Non-pigmented ciliary epithelial cell (primary cell): ENCODE measurements at places on chromosomes 11 and 22.

DNA sequence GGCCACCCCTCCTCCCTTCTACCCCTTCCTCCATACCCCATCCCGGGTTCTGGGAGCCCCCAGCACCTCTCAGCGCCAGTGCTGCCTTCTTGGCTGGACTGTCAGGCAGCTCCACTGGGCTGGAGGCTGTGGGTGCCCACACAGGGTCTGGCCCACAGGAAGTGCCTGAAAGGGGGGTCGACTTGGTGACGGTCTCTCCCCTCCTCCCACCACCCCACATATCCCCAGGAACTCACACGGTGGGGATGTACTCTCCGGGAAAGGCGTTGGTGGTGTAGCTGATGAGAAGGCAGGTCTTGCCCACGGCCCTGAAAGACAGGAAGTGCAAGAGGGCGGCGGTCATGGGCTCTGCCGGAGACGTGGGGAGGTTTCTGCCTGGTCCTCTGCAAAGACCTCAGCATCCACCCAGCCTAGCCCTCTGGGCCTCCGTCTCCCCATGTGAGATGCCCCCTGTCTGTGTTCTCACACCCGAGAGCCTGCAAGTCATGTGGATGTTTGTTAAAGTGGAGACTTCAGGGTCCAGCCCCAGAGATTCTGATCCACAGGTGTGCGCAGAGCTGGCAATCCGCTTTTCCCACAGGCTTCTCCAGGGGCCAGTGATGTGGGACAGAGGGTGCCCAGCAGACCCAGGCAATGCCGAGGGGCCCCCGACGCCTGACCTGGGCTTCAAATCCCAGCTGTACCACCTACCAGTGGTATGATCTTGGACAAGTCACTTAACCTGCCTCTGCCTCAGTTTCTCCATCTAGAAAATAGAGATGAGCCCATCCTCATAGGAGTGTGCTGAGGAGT, 2.5 kb downstream of the RAC2 start:
- DNase-seq, result no peak

DNA sequence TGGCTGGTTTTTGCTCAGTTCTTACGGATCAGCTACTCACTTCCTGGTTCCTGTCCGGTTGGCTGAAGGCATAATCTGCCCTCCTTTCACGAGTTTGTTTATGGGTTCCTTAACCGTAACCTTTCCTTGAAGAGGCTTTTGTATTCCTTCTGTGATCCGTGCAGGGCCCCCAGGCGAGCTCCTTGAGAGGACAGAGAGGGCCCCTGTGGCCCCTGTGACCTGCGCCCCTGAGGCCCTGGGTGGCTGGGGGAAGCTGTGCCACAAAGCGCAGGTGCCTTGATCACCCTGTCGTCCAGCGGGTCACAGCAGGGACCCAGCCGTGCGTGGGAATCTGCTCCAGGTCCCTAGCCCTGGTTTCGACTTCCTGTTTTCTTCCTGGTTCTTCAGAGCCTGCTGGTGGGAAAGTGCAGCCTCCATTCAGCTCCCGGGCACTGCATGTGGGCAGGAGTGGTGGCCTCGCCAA, 27.8 kb upstream of the FADD start:
- no peak for DNase-seq

DNA sequence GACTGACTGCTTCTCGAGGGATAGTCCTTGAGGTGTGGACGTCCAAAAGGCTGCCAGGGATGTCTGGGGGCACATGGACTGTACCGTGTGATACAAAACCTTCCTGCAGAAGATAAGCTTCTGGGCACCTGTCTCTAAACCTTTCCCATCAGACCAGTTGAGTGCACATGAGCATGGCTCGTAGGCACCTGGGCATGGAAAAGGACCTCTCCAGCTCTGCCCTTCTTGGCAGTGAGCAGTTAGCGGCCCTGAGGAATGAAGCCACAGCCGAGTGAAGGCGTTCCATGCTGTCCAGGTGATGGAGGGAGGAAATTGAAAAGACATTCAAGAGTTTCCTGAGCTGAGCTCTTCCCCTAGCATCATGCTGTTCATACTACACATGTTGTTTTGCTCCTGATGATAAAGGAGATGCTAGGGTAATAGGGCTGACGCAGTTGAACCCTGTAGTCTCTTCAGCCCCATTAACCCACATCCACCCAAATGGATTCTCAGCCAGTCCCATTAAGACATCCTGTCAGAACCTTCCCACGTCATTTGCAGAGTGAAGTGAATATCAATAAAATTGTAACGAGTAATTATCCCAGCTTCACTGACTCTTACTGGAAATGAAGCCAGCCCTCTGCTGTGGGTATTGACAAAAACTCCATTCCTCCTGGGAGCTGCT, 138.6 kb downstream of the KIRREL3 start:
- no peak for DNase-seq

DNA sequence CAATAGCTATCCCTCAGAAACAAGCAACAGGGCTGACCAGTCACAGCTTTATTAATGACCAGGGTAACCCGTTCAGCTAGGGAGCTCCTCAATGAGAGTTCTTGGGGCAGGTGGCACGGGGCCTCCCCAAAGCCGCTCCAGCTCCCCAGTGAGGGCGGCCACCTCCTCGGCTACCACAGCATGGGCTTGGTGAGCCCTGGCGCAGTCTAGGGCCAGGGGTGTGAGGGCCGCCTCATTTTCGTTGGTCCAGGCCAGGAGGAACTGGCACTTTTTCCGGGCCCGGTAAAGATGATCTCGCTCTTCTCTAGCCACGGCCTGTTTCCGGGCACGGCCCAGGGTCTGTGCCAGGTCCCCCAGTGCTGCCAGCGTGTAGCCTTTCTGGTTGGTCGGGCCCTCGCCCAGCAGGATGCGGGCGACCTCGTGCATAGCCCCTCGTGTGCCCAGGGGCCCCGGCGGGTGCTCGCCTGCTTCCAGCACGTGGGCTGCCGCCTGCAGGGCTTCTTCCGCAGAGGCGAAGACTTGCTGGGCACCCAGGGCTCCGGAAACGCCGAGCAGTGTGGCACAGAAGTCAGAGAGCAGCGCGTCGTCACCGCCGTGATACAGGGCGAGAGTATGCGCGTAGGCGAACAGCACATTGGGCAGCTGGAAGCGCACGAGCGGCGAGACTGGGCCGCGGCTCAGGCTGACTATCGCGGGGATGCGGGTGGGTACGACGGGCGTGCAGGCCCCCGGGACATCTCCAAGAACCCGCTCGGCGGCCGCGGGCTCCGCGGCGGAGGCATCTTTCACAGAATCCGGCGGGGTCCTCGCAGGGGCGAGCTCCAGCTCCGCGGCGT, 913 bp downstream of the ZNHIT2 start:
- no peak for DNase-seq

DNA sequence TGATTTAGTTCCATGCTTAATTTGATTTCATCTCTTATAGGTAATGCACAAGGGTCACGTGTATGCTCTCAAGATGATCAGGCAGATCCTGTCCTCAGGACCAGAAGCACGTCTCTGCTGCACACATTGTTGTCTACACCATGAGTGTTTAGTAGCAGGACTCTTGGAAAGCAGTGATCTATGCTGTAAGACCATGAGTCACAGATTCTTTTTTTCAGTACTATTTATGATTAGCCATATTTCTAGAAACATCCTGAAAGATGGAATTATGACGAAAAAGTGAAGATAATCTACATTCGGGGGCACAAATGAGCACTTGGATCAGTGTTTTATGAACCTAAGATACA, 29.6 kb downstream of the ZBED4 start:
- DNase-seq, result peak; percentile 10

- no peak for DNase-seq
Measured at GRCh38 chr11:79259800-79260199, 181.0 kb downstream of the TENM4 start.

GRCh38 chr22:35274154-35274871, 17.0 kb downstream of the HMGXB4 start:
- DNase-seq, result no peak

GRCh38 chr11:127493330-127494022, 492.9 kb upstream of the KIRREL3 start:
- DNase-seq, result peak; percentile 1

DNA sequence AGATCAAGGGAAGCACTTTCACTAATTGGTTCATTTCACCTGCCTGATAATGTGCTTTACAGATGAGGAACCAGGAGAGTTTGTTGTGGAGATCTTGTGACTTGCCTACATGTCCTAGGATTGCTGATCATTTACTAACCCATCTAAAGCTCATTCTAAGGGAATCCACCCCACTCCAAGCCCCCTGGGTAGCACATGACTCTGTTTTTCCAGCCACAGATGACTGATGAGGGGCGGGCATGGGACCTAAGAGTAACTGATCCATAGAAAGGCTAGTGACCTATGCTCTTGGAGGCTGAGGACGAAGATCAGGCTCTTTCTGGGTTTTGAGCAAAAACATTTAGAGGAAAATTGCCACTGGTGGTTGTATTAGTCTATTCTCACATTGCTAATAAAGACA, 378.1 kb downstream of the CADM1 start:
- DNase-seq, result no peak

DNA sequence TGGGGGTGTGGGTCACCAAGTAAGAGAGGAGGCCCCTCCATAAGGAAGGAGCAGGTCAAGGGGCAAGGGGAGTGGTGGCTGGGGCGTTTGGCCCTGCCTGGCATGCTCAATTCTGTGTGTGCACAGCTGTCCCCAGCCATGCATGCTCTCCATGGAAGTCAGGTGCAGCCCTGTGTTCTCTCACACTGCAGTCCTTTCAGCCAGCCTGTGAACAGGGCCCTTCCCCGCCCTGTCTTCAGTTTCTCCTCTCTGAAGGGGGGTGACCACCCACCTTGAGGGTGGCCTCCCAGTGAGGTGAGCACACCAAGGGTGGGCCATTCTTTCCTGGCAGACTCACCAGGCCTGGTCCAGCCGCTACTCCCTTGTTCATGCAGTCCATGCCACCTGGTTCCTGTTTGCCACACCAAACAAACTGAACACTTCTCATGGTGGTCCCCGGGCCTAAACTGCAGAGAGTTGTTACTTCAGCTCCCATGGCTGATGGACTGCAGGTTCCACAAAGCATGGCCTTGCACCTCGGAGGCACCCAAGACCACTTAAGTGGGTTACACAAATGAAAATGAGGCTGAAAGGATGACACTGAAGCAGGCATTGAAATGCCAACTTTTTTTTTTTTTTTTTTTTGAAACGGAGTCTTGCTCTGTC, 1.7 kb upstream of the CHCHD10 start:
- no peak for DNase-seq

- no peak for DNase-seq
Measured at GRCh38 chr11:78364128-78364751, 53.4 kb downstream of the GAB2 start.

DNA sequence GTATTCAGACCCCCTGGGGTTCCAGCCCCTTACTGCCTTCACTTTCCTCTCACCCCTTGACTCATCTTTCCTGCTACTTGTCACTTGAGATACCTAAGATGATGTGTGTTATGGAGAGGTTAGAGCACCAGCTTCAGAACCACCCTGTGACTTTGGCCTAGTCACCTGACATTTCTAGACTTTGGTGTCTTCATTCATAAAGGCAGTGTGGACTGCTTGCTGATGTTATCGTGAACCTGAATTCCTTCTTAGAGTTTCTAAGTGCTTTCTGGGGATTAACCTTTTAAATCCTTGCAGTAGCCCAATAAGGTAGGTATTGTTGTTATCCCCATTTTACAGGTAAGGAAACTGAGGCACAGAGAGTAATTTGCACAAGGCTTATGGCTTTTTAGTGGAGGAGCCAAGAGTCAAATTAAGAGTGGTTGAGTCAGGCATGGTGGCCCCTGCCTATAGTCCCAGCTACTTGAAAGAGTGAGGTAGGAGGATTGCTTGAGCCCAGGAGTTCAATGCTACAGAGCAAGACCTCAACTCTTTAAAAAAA, 5.1 kb upstream of the BBS1 start:
- DNase-seq, result no peak

GRCh38 chr22:47060718-47061117, 298.3 kb downstream of the TBC1D22A start:
- DNase-seq, result no peak

DNA sequence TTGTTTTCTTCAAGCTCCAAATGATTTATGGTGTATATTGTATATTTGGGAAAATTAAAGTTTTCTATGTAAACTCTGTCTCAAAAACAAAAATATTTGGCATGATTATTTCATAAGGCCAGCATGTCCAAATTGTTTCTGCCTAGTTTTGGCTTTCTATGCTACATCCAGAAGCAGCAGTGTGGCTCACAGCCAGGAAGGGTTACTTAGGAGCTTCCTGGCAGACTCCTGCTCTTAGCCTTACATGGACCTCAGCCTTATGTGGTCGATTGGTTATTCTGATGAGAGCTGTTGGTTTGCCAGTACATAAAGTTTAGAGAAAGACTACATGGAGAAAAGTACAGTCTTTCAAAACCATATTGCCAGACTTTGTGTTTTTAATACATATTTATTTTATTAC, 297.7 kb upstream of the FAT3 start:
- no peak for DNase-seq

DNA sequence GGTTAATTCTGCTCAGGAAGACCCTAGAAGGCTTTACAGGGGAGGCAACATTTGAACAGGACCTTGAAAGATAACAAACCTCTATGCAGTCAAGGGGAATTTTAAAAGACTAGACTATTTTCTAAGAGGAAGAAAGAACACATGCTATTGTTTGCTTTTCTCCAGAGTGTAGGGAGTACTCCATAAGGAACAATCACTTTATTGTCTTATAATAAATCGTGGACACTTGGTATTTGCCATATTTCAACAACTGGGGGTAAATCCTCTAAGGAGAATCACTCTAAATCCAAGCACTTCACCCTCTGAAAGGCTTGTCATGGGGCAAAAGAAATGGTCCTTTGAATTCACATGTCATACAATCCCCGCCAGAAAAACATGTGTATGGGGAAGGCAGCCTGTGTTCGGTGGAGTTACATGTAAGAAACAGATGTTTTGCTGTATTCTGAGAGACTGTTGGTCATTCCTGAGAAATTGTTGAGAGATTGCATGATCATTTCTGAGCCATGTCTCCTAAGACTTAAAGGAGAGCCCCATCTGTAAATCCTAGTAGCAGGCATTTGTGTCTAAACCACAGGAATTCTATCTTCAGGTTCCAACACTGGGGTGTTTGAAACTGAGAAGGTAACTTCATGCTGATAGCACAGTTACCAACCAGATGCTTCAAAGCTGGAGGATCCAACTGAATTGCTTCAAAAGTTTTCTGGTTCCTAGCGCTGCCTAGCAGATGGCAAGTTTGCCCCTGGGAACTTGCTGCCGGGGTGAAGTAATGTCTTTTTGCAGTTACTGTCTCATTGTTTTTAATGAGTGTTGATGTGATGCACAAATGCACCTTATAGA, 66.8 kb downstream of the FZD4 start:
- DNase-seq, result peak; percentile 54

- DNase-seq, result no peak
Measured at GRCh38 chr11:16133867-16134266, 222.5 kb downstream of the SOX6 start.

- DNase-seq, result peak; percentile 11
Measured at GRCh38 chr22:24592851-24593558, at the start of gene LRRC75B. Gene LRRC75B (minus strand): TSS chr22:24593073. CDS start chr22:24593039, 34 bp downstream.

GRCh38 chr22:46737976-46738646, at the start of gene CERK:
Gene CERK (minus strand): TSS chr22:46738252. CDS start chr22:46738148, 104 bp downstream.
- DNase-seq, result no peak

- DNase-seq, result no peak
Measured at GRCh38 chr11:72856065-72856464, 41.9 kb downstream of the ATG16L2 start.

GRCh38 chr22:35443790-35444684, 44.1 kb downstream of the MCM5 start:
- DNase-seq, result no peak

- DNase-seq, result no peak
Measured at GRCh38 chr11:118001494-118001971, 15.3 kb downstream of the IL10RA start.

- DNase-seq, result peak; percentile 37
Measured at GRCh38 chr22:23716811-23717801, 26.3 kb downstream of the RGL4 start.

GRCh38 chr11:13889552-13890249, 72.8 kb upstream of the SPON1 start:
- no peak for DNase-seq
